ENCODE measurements at places on chromosomes 11 and 22.

- no peak for DNase-seq
Measured at GRCh38 chr11:57512646-57513451, 2.7 kb downstream of the SLC43A1 start.

DNA sequence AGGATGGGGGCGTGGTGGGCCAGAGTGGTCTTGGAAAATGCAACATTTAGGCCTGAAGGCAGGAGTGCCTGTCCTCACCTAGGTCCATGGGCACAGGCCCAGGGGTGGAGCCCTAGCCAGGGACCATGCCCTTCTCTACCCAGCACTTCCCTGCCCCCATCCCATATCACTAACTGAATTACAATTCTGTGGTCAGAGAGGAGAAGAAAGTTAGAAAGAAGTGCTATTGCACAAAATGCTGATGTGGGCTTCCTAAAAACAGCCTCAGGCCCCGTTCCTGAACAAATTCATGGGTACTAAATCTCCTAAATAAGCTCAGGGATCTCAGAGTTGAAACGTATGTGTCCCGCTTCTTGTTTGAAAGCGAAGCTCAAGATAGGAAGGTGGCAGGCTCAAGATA lies 3.5 kb upstream of the ASRGL1 start:
- DNase-seq = no peak

DNA sequence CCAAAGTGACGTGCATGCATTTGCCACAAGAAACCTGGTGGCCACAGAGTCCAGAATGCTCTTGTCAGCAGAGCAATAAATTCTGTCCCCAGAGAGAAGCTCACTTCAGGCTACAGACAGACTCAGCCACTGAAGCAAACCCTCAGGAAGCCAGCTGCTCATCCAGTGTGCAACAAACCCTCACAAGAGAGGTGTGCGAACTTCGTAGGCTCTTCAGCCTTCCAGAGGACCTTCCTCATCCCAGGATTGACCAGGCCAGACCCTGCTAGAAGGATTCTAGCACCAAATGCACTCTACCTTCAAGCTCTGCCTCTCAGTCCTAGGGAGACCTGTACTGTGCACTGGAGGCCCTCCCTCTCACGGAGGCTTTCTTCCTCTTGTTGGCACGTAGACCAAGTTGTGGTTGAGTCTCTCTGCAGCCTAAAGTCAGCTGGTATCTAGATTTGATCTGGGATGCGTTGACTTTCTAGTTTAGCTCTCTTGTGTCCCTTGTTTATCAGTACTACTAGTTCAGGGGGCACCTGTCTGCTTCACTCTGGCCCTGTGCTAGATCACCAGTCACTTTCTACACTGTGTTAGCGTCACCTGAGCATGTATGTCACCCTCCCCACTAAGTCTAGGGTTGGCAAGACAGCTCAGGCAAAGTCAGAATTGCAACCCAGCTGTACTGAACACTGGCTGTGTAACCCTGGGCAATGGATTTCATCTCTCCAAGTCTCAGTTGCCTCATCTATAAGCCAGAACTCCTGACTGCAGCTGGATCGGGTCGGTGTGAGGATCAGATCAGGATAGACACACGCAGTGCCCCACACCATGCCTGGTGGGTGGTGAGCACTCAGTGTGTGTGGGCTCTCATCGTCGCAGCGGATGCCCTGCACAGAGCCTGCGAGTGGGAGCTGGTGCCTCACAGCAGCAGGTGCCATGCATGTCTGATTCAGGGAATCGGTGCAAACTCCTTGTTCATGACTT lies 22.1 kb upstream of the TMPRSS13 start:
- peak; percentile 76 for DNase-seq

DNA sequence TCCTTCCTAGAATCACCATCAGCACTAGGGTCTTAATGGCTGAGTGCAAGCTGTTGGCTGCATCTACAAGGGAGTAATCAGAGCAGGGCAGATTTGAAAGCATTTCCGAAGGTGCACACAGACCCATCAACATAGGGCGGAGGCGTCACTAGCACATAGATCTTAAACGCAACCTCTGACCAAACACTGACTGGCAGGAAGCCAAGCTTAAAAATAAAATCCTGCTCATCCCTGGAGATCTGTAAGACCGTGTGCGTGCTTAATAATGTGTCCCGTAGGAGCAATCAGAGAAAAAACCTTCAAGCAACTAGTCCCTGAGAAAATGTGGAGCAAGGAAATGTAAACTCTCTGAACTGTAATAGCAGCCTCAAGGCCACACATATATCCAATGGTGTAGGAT lies 470.5 kb downstream of the ETS1 start:
- DNase-seq = no peak

- no peak for DNase-seq
Measured at GRCh38 chr22:38823076-38823475, 20.8 kb downstream of the NPTXR start.

- no peak for DNase-seq
Measured at GRCh38 chr11:3108183-3108721, 51.0 kb upstream of the CARS1 start.

DNA sequence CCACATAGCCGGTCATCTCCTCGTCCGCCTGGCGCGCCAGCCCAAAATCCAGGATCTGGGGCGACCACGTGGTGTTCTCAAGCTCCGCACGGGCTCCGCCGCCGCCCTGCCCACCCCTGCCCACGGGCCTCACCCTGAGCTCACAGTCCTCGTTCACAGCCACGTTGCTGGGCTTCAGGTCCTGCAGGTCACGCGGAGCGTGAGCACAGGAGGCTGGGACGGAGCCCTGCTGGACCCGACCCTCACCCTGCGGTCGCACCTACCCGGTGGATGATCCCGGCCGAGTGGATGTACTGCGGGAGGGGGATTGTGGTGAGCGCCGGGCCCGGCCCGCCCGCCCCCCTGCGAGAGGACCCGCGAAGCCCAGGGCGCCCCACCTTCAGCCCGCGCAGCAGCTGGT lies 3.2 kb downstream of the MAPK11 start:
- no peak for DNase-seq

Measured in posterior cingulate gyrus (tissue), 11 donors.